ENCODE measurements at places on chromosomes 2 and 18.

DNA sequence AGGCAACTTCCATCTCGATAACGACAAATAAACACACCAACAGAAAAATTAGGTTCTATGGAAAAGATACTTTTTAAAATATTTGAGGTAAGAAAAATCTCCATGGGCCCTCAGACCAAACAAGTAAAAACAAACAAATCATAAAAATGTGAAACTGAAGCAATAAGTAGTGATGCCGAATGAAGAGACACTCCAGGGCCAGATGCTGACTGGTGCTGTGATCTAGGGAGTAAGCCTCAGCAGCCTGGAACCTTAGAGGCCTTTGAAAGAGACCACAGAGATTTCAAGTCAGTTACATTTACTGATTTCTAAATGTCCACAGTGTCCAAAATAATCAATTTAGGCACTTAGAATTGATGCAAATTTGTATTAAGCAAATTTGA lies 1144.7 kb downstream of the CNTNAP5 start:
- no peak for DNase-seq

DNA sequence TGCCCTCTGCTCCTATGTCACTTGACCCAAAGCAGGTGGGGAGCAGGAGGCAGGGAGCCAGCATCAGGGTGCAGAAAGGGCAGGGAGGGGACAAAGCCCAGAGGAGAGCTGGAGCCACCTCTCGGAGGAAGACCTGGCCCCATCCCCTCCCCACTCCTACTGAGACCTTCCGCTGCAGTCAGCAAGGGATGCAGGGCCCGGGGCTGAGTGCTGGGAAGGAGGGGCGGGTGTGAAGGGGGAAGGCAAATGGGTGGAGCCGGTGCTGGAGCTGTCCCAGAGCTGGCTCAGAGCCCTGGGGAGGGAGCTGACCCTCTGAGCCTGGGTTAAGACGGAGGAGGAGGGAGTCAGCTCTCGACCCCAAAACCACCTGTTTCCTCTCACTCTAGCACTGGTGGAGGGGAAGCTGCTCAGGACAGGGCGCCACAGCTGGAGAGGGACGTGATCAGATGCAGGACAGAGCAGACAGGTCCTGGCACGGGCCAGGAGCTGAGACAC lies 33.8 kb downstream of the HS1BP3 start:
- no peak for DNase-seq

DNA sequence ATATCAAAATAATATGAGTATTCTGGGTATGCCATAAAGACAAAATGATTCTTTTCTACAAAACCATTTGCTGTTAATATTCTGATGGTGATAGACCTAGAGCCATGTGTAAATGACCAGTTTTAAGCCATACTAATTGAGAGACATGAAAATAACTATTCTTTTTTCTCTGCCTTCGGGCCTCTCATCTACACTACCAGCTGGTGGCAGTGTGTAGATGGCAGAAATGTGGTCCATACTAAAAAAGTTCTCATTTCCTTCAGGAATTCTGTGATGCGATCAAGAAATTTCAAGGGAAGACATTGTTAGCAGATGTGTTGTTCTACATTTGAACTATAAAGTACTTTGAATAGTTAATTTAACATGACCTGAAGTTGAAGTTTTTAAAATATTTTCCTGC lies 485.2 kb downstream of the TRIB2 start:
- DNase-seq = no peak

- DNase-seq = no peak
Measured at GRCh38 chr2:145593991-145594614, 1074.2 kb upstream of the ZEB2 start.

- no peak for DNase-seq
Measured at GRCh38 chr2:175745911-175746310, 256.2 kb downstream of the LNPK start.

- DNase-seq = no peak
Measured at GRCh38 chr2:151297882-151298281, 8.4 kb upstream of the NMI start.

- no peak for DNase-seq
Measured at GRCh38 chr2:46874236-46874929, 41.2 kb downstream of the MCFD2 start.

- no peak for DNase-seq
Measured at GRCh38 chr18:28124131-28125029, 52.5 kb downstream of the CDH2 start.

DNA sequence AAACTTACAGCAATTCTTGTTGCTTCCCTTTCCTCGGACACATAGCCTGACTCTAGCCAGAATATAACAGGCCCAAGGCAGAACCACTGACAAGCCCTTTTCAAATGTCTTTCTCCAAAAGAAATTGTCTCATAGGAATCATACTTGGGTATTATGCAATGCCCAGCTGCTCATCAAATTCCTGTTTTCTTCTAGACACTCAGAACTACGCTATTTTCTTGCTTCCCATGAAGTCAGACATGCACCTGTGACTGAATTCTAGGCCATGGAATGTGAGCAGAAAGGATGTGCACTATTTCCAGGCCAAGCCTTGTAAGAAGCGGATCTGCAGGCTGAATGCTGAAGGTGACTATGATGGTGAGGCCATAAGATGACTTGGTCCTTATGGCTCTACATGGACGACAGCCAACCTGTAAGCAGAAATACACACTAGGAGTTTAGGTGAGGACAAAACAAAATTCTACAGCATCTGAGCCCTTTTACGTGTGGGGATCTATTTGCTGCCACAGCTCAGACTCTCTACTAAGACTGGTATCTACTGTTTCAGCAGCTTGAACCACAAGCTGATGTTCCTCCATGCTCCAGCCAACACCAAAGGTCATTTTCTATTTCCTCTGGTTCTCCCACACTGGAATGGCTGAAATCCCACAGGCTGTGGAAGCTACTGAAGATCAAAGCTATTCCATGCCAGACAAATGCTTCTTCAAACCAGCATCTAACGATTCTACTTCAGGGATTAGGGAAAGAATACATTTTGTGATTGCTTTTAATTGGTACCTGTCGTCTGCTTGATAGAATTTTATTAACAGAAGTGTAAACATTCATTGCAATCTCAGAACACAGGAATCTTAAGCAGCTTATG lies 378.7 kb downstream of the RBM43 start:
- DNase-seq = no peak

GRCh38 chr18:70256994-70257393 lies 31.9 kb upstream of the SOCS6 start:
- DNase-seq = no peak

- no peak for DNase-seq
Measured at GRCh38 chr18:228586-228985, 39.3 kb downstream of the THOC1 start.

DNA sequence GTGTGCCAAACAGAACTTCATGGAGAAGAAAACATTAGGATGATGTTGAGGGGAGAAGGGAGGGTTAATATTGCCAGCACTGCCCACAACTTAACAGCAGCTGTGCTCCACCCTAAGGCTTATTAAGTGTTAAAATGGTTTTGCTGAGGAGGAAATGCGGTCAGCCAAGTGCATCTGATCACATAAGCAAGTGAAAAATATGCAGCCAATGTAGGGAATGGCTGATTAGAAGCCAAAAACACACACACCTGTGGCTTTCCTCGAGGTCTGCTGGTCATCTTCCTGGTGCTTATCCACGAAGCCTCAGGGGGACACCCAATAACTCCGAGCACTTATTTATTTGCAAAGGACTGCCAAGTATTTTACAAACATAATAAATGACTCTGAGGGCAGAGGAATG lies 66.3 kb upstream of the GPR45 start:
- DNase-seq = no peak

Measured in T-helper 2 cell (primary cell).